AG09319 (cell line): ENCODE measurements at places on chromosomes 3 and 15.

DNA sequence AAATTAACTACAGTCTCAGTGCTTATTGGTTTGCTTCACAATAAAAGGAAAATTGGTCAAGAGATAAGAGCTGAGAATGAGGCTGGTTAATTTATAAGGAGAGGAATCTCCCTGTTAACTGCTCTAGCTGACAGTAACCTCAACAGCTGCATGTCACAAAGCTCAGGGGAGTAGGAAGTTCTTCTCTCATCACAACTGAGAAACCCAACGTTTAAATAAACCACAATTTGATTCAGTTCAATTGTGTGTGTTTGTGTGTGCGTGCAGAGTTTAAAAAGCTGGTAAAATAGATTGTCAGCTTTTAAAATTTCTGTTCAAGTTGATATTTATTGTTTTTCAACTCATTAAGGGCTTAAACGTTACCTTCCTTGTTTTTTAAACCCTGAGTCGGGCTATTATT, 3.5 kb upstream of the TGFBR2 start:
- no peak for DNase-seq

- DNase-seq = no peak
Measured at GRCh38 chr3:44128057-44128775, 113.5 kb upstream of the TOPAZ1 start.

DNA sequence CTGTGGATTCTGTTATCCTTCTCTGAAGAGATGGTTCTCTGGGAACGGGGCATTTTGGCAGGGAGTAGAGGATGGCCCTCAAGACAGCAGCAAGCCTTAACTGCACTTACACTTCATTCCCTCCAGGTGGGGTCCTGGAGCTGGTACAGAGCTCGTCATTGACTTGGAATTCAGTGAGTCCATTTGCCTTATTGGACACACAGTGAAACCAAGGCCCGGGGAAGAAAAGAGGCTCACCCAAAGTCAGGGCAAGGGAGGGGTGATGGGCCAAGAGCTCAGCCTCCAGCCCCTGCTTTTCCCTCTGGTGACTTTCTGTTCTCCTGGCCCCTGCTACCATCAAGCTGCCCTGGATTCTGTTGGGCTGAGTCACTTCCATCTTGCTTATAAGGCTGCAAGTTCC, 125.6 kb downstream of the ETFA start:
- no peak for DNase-seq

GRCh38 chr15:81751256-81751655, 294.6 kb downstream of the MEX3B start:
- no peak for DNase-seq

DNA sequence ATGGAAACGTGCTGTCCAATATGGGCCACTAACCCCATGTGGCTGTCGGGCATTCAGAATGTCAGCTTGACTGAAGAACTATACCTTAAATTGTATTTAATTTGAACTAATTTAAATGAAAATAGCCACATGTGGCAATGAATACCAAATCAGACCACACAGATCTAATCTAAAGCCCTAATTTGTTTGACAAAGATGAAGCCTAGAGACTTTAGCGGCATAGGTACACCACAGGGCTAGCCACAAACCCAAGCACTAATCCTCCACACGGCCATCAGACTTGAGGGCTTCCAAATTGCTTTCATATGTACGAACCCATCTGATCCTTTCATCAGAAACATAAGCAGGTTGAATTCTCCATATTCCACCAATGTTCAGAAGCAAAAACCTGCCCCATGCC, 81.4 kb downstream of the SHQ1 start:
- no peak for DNase-seq

- DNase-seq = no peak
Measured at GRCh38 chr3:119352034-119352609, 57.9 kb downstream of the ARHGAP31 start.

GRCh38 chr15:57306161-57306943, 70.0 kb upstream of the CGNL1 start:
- DNase-seq = no peak

DNA sequence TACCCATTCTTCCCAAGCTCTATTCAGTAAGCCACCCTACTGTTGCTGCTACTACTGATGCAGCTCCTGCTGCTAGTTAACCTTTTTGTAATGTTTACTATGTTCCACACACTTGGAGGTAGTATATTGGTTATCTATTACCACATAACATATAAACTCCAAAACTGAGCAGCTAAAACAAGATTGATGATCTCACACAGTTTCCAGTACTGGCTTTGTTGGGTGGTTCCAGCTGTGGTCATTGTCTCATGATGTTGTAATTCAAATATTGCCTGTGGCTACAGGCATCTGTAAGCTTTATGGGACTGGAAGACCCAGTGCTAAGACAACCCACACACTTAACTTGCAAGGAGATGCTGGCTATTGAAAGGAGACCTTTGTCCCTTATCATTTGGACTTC, 556.2 kb upstream of the SUCLG2 start:
- no peak for DNase-seq

DNA sequence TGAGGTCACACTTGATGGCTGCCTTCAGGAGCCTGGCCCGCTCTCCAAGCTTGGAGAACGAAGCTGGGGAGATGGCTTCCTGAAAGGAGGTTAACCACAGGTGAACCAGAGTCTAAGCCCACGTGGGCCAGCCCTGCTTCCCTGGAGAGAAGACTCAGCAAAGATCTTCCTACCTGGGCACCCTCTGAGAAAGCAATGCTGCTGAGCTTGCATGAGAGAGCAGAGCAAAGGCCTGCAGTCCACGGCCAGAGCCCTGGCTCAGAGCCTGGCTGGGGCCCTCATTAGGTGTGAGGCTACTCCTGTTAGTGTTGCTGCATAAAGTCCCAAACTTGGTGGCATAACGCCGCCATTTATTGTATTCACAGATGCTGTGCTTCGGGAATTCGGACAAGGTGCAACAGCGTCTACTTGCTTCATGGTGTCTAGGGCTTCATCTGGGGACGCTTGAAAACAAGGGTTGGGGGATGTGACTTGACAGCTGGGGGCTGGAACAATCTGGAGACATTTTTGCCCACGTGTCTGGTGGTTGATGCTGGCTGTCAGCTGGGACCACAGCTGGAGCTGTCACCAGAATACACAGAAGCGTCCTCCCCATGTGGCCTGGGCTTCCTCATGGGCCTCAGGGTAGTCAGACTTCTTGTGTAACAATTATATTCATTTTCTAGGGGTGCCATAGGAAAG, 87.9 kb upstream of the MEF2A start:
- DNase-seq = no peak

GRCh38 chr3:182516597-182517336, 276.5 kb upstream of the ATP11B start:
- DNase-seq = no peak

GRCh38 chr15:64981812-64982431, 7.8 kb downstream of the SPG21 start:
- no peak for DNase-seq

- DNase-seq = no peak
Measured at GRCh38 chr3:67739851-67740250, 85.4 kb upstream of the SUCLG2 start.

- DNase-seq = no peak
Measured at GRCh38 chr15:35060591-35060990, 24.5 kb downstream of the NANOGP8 start.

DNA sequence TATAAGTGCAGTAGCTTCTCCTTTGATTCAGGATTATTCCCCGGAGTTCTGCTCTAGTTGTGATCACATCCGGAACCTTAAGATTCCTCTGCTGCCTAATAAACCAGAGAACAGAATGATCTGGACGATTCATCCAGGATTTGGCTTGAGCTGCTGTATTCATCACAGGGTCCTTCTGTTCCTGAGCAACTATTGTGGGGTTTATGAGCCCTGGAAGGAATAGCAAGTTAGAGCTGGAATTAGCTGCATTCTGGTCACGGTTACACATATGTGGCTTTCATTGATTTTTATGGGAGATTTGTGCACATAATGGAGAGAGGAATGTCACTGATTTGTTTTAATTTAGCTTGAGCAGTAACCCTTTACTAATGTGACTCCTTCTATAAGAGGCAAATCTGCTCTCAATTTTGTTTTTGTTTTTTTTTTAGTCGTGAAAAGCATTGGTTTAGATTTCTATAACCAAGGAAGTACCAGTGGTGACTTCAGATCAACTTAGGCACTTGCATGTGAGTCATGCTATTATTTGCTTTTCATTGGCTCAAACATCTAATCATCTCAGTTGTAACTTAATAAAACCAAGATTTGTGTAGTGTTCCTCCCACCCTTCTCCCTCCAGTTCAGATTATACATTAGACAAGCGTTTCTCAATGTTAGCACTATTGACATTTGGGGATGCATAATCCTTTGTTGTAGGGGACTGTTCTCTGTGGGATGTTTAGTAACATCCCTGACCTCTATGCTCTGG, 148.5 kb downstream of the OTOL1 start:
- DNase-seq = no peak

- DNase-seq = no peak
Measured at GRCh38 chr3:189071446-189071845, 100.3 kb upstream of the TPRG1 start.

DNA sequence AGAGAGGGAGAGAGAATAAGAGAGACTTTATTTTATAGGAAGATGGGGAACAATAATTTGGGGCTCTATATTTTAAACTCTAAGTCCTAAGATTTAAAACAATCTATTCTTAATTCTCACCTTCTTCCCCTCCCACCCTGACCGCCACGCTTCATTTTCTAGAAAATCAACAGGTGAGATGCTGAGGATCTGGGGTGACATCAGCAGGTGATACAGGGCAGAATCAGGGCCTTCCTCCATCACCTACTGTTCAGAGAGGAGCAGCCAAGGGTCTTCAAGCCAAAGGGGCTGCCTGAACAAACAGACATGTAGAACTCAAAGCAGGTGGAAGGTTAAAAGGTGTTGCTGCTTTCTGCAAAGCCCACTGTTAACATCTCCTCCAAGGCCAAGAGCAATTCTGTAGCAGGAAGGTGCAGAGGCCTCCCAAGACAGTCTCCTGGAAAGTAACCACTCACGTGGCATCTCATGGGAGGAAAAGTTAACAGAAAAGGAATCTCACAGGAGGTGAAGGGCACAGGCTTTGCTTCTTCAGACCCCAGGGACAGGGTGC, 183.6 kb upstream of the TLE3 start:
- DNase-seq = no peak

DNA sequence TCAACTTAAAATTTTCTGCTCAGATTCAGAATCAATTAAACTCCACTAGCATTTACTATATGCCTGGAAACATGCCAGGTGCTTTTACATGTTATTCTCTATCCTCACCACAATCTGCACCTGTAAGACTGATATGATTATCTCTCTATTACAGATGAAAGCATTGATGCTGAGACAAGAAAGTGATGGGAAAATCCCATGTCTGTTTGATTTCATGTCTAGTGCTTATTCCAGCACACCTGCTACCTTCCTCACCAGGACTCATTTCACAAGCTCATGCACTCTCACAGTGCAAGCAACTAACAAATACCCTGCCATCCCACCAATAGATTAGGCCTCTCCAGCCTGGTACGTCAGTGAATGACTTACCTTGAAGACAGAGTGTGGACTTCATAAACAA, 25.0 kb upstream of the BCL6 start:
- no peak for DNase-seq

- DNase-seq = no peak
Measured at GRCh38 chr3:187013159-187013716, 82.9 kb downstream of the ST6GAL1 start.

DNA sequence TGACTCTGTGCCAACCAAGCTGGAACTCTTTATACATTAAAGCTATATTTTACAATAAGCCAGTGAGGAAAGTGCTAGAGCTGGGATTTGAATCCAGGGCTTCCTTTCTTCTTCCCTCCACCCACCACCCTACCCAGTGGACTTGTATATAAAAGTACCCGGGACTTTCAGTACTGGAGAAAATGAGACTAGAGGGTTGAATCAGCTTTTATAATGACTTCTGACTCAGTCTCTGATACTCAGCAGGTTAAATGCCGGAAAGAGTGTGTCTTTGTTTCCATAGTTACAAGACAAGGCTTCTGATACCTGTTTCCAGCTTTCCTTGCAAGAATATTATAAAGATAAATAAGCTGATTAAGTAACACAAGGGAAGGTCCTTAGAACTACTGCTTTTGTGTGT, 80.9 kb downstream of the FRMD4B start:
- no peak for DNase-seq

DNA sequence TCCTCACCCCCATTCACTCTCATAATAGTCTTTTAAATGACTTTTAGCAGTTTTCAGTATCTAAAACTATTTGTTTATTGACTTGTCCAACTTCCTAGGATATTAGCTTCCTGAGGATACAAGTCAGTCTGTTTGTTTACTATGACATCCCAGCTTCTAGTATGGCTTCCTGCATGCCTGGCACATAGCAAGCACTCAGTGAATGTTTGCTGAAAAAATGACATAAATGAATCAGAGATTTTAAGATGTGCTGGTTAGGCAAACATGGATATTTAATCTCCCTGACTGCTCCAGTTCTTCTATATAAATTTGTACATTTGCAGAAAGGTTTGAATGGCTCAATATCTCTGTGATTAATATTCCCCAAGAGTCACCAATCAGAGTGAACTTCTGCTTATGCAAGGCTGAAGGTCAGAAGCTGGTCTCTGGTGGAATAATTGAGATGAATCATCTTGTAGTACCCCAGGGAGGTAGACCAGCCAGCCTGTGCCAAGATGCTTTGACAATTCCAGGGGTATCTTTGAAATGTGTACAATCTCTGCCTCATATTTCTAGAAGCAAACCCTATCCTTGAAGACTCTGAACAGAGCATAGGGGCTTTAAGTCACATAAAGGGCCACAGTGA, 219.0 kb upstream of the LMCD1 start:
- DNase-seq = no peak

DNA sequence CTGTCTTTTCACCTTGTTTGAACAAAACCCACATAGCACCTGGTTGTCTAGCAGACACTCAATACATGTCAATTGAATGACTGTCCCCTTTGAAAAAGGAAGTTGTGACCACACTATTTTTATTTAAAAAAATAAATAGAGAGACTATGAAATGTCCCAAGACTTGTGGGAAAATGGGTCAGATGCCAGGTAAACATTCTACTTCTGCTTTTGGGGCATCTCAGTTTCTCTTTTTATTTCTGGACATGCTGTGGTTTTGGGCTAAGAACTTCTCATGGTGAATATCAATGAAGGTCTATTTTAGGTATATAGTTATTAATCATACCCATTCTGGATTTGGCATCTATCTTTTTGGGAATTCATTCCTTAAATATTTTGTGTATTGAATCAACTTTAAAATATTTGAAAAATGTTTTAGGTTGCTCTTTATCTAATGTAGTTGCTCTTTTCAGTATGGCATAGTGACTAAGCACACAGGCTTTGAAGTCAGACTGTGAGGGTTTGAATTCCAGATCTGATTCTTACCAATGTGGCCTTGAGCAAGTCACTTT, 4.4 kb downstream of the TMEM45A start:
- no peak for DNase-seq

GRCh38 chr3:131004603-131005002, 22.0 kb downstream of the ASTE1 start:
- no peak for DNase-seq

- DNase-seq = no peak
Measured at GRCh38 chr15:98717942-98718341, 69.6 kb downstream of the IGF1R start.

DNA sequence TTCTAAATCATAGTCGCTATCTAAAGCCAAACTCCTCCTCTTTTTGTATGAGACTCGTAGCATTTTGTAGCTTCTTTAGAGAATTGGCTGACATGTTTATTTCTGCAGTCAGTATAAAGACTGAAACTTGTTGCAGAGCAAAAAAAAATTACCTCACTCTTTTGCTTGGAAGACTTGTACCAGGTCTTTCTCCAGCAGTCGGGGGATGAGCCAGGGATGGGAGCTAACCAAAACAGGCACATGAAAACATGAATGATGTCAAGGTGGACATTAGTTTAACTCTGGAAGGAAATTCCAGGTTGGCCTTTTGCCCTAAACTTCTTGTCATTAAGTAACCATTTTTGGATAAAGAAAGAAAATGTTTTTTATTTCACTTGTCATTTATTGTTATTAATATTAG, 47.0 kb upstream of the SCAANT1 start:
- no peak for DNase-seq
